Left ventricle myocardium inferior (tissue), 1 donor: ENCODE measurements at places on chromosomes 1 and 21. TPM values are rescaled to one million over a fixed set of nuclear protein-coding genes. Genes with fewer than 3 reads are reported as not detected.

The TSPEAR gene
- 3.3 TPM for total RNA-seq

The INSRR gene
- 0.41 TPM for total RNA-seq

The TACSTD2 gene
- 0.16 TPM for total RNA-seq

The BCAN gene
- total RNA-seq: 0.05 TPM

The GJA4 gene
- 27.0 TPM for total RNA-seq

The ZBTB8B gene
- 0.03 TPM for total RNA-seq

The CCDC185 gene
- total RNA-seq: not detected

The NR1I3 gene
- not detected for total RNA-seq

The LMOD1 gene
- 9.2 TPM for total RNA-seq

The SPOCD1 gene
- not detected for total RNA-seq

The CR2 gene
- not detected for total RNA-seq

The TNFRSF18 gene
- not detected for total RNA-seq

The NBPF10 gene
- 0.69 TPM for total RNA-seq

The HEYL gene
- 21.2 TPM for total RNA-seq

The MARK1 gene
- total RNA-seq: 14.9 TPM

The ASAP3 gene
- 44.4 TPM for total RNA-seq

The PRRX1 gene
- 74.7 TPM for total RNA-seq

The VANGL2 gene
- 2.1 TPM for total RNA-seq

The EDN2 gene
- 0.47 TPM for total RNA-seq

The SSR2 gene
- total RNA-seq: 77.6 TPM

The CCDC27 gene
- 0.08 TPM for total RNA-seq

The TFF2 gene
- not detected for total RNA-seq

The COL11A1 gene
- total RNA-seq: not detected

The RGS5 gene
- 256 TPM for total RNA-seq

The FTCD gene
- 2.2 TPM for total RNA-seq

The ZBTB18 gene
- total RNA-seq: 29.9 TPM

The PLEKHN1 gene
- total RNA-seq: not detected

The NBPF20 gene
- 0.88 TPM for total RNA-seq

The CCDC30 gene
- 2.2 TPM for total RNA-seq

The RPE65 gene
- not detected for total RNA-seq

The TMPRSS2 gene
- total RNA-seq: not detected

The H6PD gene
- total RNA-seq: 21.9 TPM

The AMY1C gene
- total RNA-seq: not detected

The CNKSR1 gene
- total RNA-seq: 1.8 TPM

The EPHB2 gene
- 2.0 TPM for total RNA-seq

The S100A12 gene
- 2.3 TPM for total RNA-seq

The GNAT2 gene
- not detected for total RNA-seq

The MYOM3 gene
- 440 TPM for total RNA-seq

The GCSAML gene
- total RNA-seq: 0.19 TPM

The LCE1E gene
- total RNA-seq: not detected

The ATAD3C gene
- total RNA-seq: 2.8 TPM

The PRKAB2 gene
- 37.8 TPM for total RNA-seq

The OR4F16 gene
- not detected for total RNA-seq

The TNFRSF8 gene
- 0.82 TPM for total RNA-seq

The CACHD1 gene
- total RNA-seq: 2.7 TPM

The RIIAD1 gene
- 5.6 TPM for total RNA-seq

The ZNF672 gene
- 43.1 TPM for total RNA-seq

The UHMK1 gene
- total RNA-seq: 20.7 TPM
